Cortex of kidney (tissue), 1 donor: ENCODE measurements at places on chromosomes 7 and 10.

GRCh38 chr7:116502201-116503096 is 2.9 kb downstream of the CAV2 start:
- no peak for DNase-seq

DNA sequence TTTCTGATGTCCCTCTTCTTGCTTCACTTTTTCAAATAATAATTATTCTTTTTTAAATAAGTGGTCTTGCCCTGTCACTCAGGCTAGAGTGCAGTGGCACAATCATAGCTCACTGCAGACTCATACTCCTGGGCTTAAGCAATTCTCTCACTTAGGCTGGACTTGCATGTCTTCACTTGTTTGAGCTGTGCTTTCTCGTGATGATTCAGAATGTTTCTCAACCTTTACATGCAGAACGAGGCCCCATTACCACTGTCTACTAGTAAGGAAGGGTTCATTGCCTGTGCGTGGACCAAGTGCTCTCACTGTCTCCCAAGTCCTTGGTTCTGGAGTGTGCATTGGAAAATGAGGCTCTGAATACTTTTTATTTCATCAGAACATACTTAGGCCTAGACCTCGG is 468.6 kb upstream of the COBL start:
- DNase-seq = no peak

GRCh38 chr10:8121201-8121890 is 66.9 kb downstream of the GATA3 start:
- no peak for DNase-seq

- DNase-seq = no peak
These were observed 170.3 kb downstream of the PAXIP1 start for GRCh38 chr7:154832557-154833138.

DNA sequence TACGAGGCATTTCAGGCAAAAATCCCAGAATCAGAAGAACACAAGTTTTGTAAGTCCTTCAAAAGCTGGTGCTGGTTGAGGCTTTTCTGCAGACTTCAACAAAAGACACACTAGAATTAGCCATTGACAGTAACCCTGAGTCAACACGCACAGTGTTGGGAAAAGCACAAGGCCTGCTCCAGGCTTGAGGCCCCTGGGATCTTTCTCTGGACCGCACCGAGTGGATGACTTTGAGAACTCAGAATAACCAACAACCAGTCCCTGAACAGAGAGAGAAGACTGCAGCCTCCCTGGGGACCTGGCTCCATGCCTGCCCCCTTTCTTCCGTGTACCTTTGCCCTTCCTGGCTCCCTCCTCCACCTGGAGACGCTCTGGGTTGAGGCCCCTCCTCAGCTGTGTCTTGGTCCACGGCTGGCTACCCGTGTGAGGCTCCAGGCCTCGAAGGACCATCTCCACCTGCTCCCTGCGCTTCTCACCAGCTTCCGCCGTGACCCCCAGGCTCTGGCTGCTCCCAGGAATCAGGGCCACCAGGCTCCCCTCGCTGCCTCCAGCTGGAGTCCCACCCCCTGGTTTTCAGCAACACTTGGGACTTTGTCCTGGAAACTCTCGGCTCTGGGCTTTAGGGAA is 28.4 kb downstream of the DIP2C start:
- no peak for DNase-seq
